Psoas muscle (tissue), 8 donors: ENCODE measurements at places on chromosomes 3 and 15. TPM values are rescaled to one million over a fixed set of nuclear protein-coding genes. Genes with fewer than 3 reads are reported as not detected.

The GALNT15 gene
- total RNA-seq, result 15.9 TPM

The CCDC13 gene
- 0.47 TPM for total RNA-seq

DNA sequence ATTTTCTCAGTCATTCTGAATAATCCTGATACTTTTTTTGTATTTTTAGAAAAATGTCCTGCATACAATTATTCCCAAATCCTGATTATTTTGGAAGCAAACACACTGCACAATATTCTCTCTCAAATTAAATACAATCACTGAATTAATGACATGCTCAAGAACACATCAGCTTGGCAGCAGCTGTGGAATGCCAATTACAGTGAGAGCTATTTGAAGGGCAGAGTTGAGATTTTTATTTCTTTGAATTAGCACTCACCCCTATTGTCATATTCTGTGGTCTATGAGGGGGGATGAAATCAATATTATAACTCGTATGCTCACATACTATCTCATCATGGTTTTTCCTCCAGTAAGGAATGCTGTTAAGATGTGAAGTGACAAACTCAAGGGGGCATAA, 312.2 kb downstream of the CNTN3 start:
- DNase-seq, result no peak

- DNase-seq, result no peak
These were observed 237.0 kb downstream of the CPNE4 start for GRCh38 chr3:131797776-131798175.

DNA sequence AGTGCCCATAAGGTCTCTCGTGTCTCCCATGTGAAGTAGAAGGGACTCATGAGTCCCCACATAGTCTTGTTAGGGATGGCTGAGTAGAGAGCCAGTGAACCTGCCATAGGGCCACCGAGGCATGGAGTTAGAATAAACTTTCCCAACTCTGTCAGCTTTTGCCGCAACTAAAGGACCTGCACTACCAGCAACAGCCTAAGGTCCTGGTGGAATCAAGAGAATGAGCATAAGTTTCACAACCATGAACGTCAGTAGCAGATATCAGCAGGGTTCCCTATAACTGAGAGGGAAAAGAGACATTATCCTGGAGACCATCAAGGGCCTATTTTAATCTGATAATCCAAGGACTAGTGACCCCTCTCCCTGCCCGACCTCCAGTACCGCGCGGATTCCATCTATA, 60.3 kb upstream of the FNDC3B start:
- DNase-seq, result no peak

DNA sequence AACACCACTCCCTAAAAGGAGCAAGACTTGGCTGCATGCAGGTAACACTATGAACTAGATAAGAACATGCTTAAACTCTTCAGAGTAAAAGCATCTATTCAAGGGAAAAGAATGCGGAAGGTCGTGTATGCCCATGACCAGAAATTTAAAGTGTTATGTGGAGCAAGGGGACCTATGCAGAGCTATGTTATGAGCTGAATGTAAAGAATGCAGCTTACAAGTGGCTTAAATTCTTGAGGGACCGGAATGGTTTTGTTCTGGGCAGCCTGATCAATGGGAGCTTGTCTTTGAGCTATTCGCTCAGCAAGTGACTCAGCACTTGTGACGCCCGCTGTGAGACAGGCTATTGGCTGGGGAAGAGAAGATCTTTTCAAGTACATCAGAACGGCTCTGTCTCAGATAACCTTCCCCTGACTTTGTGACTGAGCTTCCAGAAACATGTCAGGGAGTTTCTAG, 367.5 kb upstream of the THBS1 start:
- no peak for DNase-seq

GRCh38 chr15:80246425-80246894, 5.6 kb downstream of the CTXND1 start:
- no peak for DNase-seq
